GM23248 (cell line): ENCODE measurements at places on chromosomes 7 and 10.
A peak's percentile ranks its signal among the peaks of the same experiment; 100 is the strongest.

- no peak for DNase-seq
Measured at GRCh38 chr10:5840314-5841307, 27.4 kb upstream of the GDI2 start.

- peak; percentile 45 for DNase-seq
Measured at GRCh38 chr10:102435529-102436233, 3.3 kb upstream of the CUEDC2 start.

DNA sequence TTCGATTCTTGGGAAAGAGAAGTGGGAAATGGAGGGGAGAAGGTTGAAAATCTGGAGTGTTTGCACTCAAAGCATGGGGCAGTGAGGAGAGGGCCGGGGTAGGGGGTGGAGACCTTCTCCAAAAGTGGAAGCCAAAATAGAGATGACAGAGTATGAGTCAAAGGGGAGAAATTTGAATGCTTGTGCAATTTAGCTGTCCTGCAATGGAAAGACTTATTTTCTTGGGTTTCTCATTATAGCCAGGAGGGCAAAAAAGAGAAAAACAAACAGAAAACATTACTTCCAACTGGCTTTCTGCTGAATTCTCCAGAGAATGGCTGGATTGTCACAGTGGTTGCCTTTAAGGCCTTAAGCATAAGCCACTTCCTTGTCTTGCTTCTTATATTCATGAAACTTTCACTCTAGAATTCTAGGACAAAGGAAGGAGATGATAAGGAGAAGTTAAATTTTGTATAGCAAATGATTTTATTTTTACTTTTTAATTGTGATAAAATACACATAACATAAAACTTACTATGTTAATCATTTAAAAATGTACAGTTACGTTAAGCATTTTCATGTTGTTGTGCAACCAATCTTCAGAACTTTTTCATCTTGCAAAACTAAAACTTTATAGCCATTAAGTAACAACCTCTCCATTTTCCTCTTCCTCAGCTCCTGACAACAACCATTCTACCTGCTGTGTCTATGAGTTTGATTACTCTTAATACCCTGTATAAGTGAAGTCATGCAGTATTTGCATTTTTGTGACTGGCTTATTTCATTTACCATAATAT lies 100.2 kb downstream of the GPR85 start:
- peak; percentile 81 for DNase-seq

GRCh38 chr7:191105-191980 lies 1.0 kb upstream of the FAM20C start:
- peak; percentile 96 for DNase-seq

DNA sequence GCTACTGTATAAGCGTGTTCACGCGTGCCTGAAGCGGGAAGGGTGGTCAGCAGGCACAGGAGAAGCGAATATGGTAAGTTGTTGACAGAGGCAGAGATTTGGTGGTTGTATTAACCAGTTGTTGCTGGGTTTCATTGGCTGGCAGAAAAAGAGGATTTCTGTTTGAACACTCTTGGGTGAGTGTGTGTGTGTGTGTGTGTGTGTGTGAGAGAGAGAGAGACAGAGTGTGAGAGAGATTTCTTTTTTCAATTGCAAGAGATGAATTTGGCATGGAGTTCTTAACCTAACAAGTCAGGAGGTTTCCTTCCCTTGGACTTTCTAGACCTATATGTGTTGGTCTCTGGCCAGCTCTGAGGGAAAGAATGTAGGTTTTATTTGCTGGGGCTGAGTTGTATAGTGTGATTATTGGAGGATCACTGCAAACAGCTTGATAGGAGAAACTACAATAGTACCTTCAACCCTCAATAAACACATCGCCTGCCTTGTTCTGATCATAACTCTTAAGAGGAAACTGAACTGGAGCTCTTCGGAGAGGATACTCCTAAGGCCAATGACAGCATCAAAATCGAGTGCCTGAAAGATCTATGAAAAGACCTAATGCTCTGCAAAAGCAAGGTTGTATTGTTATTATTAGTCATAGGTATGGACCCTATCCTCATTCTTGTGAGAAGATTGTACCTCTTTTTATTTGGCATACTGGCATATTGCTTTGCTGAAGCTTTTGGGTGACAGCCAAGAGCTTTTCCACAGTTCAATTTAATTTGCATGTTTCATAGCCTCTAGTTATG lies 1.2 kb downstream of the MCU start:
- peak; percentile 46 for DNase-seq

DNA sequence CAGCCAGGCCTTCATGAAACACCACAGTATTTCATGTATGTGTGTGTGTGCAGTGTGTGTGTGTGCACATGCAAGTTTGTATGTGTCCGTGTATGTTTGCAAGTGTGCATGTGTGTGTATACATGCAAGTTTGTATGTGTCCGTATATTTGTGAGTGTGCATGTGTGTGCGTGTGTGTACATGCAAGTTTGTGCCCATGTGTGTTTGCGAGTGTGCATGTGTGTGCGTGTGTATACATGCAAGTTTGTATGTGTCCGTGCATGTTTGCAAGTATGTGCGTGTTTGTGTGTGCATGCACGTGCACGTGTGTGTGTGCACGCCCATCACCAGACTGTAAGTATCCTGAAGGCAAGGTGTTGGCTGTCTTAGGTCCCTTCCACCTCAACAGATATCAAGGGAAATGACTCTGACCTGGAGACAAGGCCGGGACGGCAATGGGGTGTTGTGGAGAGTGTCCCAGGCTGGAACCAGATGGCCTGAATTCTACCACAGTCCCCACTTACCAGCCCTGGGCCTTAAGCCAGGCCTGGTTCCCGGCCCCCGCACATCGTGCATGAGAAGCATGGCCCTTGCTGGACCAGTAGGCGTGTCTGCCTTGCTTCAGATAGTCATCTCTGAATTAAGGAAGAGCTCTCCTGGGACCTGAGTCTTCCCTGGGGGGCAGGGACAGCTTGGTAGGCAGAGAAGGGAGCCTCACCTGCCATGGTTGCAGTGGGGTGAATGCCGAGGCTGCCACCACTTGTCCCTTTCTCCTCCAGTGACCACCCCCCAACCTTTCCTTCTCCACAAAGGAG lies 140.0 kb downstream of the GRK5 start:
- DNase-seq = no peak

DNA sequence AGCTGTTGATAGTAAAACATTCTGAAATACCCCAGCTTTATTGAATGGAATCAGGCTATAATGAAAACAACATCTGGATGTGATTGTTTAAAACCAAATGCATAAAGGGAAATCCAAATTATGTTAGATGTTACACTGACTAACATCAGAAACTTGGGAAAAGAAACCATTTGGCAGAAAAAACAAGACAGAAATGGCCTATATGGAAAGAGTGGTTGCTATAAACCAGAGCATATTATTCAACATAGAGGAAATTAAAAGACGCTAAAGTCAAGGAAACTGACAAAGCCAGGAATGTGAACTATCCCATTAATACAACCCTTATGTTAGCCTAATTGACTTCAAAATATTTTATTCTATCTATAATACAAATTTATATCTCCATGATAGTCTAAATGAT lies 53.0 kb upstream of the CABCOCO1 start:
- no peak for DNase-seq

- no peak for DNase-seq
Measured at GRCh38 chr10:132499367-132499685, 38.3 kb upstream of the INPP5A start.

- peak; percentile 37 for DNase-seq
Measured at GRCh38 chr10:5461914-5462840, 37.2 kb downstream of the CALML5 start.

DNA sequence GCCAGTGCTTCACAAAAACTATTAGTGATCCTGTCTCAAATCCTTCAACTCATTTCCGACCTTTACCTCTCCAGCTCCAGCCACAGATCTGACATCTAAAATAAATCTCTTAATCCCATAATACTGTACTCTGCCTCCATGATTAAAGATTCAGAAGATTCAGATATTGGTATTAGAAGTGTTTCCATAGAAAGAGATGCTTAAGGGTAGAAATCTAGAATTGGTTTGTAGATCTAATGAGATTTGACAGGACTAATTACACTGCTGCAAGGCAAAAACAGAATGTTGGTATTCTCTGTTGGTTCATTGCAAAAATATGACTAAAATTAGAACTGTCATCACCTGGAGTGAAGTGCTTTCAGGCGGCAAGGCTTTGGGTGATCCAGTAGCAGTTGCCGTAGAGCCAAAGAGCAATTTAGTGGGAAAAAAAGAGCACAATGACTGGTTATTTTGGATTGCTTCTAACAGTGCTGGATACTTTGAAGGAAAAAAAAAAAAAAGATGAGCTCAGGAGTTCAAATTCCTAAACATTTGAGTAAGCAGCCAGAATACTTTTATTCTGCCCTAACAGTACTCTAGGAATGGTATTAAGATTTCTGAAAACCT lies 940.1 kb upstream of the SORCS1 start:
- DNase-seq = peak; percentile 76

- no peak for DNase-seq
Measured at GRCh38 chr7:154304231-154304630, 252.0 kb downstream of the DPP6 start.

DNA sequence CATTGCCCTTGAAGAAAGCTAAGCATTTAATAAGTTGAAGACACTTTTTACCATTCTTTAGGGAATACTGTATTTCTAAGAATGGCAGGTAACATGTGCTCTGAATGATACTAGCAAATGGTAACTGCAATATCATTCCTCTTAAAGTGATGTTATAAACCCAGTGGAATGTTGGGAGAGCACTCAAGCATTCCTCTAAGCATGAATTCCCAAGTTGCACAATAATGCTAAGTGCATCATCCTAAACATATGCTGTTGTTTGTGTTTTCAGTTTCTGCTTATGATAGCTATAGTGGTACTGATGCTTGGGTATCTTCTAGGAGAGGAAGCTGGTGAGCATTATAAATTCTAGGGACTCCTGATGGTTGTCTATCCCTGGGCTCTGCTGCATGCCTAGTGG lies 673.9 kb downstream of the PHTF2 start:
- DNase-seq = peak; percentile 88

DNA sequence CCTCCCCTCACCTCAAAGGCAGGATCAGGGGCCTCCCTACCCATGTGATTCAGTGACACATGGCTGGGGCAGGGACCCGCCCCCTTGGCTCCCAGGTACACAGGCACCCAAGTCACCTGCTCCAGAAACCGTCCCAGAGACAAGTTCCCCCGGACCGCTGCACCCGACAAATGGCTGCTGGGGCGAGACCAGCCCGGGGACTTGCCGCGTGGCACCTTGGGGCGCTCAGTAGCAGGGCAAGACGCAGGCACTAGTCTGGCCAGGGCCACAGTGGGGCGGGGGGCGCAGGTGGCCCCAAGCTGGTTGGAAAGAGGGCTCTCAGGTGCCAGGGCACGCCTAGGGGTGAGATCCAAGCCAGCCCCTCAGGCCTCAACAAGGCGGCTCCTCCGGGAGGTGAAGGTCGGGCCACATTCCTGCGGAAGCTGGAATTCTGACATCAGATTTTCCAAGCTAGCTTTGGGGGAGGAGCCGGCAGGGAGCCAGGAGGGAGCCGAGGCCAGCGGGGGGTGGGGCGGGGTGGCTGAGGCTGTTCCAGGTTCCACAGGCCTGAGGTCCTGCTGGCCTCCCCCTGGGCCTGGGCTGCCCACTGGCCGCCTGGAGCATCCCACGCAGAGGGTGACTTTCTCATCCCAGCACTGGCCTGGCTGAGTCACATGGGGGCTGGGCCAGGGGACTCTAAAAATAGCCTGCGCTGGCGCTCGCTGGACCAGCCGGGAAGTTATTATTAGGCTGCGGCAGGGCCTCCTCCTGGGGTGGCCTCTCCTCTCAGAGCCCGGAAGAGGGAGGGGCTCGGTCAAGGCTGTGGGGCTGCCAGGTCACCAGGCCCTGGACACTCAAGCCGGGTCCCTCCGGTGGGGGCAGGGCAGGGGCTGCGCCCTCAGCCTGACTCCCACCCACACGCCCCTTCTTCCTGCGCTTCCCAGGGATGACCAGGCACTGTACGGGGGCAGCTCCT lies 20.5 kb upstream of the INPP5A start:
- DNase-seq = peak; percentile 98

DNA sequence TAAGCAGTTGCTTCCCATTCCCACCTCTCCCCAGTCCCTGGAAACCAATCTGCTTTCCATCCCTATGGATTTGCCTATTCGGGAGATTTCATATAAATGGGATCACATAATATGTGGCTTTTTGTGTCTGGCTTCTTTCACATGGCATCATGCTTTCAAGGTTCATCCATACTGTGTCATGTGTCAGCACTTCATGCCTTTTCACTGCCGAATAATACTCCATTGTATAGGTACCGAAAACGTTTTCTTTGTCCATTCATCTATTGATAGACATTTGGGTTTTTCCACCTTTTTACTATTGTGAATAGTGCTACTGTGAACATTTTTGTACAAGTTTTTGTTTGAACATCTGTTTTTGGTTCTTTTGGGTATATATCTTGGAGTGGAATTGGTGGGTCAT lies 12.5 kb downstream of the RBM20 start:
- DNase-seq = no peak
